ENCODE measurements at places on chromosomes 3 and 15.

GRCh38 chr3:161310649-161311423 is 60.5 kb downstream of the SPTSSB start:
- no peak for DNase-seq

DNA sequence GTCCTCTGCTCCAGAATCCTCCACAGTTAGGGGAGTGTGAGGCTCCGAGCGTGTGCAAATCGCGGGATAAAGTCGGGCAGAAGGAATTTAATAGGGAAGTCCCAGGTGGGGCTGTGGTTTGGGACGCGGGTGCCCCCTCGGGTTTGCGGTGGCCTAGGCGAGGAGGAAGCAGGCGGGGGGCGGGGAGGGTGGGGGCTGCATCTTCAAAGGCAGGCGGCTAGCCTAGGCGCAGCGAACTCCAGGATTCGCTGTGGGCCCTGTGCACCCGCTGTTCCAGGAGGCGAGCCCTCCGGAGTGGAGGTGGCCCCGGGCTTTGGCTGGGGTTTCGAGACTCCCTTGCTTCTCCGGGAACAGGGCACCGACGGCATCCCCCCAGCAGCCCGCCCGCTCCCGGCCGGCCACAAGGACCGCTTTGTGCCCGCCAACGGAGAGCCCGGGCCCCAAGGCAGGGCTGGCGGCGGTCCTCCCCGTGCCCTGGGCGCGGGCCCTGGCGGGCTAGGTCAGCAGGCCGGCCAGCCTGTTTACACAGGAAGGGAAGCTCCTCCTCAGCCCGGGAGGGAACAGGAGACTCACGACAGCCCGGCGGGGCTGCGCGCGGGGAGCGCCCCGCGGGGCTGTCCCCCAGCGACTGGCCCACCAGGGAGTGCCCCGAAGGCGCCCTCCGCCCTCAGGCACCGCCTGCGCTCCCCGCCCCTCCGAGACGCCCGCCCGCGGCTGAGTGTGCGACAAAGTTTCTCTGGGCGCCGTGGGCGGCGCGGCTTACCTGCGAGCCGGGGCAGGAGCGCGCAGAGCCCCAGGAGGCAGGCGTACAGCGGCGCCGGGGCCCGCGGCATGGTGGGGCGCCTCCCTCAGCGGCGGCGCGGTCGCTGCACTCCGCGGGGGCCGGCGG is 753 bp downstream of the ITGB5 start:
- DNase-seq, result no peak

DNA sequence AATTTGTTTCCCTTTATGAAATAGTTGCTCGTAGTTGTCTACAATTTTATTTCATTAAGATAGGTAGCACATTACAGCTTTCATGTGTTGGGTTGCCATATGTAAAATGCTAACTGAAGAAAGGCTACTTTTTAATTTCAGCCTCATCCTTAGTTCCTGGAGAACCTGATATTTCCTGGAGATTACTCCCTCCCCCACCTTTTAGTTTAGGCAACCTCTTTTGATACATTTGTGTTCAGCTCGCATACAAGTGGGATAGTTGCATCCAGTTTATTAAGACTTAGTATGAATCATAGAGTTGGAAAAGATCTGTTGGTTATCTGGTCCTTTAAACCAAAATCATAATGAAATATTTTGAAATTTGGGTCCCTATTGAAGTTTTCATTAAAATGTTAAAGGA is 6.0 kb downstream of the SETD5 start:
- DNase-seq, result no peak

DNA sequence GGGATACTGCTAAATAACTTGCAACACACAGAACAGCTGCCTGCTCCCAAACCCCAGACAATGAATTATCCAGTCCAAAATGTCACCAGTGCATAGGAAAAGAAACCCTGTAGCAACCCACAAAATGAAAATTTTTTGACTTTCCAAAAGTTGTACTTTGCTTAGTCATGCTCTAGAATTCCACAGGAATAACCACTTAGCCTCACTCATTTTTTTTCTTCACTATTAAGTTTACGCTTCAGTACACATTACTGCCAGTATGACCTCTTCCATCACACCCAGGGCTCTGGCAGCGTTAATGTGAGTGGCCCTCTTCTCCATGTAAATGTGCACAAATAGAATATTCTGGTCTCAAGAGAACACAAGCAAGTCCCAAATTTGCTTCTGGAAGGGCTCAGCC is 259.8 kb downstream of the MAGI1 start:
- peak; percentile 1 for DNase-seq

GRCh38 chr15:42010434-42010833 is 10.4 kb downstream of the PLA2G4E start:
- no peak for DNase-seq

DNA sequence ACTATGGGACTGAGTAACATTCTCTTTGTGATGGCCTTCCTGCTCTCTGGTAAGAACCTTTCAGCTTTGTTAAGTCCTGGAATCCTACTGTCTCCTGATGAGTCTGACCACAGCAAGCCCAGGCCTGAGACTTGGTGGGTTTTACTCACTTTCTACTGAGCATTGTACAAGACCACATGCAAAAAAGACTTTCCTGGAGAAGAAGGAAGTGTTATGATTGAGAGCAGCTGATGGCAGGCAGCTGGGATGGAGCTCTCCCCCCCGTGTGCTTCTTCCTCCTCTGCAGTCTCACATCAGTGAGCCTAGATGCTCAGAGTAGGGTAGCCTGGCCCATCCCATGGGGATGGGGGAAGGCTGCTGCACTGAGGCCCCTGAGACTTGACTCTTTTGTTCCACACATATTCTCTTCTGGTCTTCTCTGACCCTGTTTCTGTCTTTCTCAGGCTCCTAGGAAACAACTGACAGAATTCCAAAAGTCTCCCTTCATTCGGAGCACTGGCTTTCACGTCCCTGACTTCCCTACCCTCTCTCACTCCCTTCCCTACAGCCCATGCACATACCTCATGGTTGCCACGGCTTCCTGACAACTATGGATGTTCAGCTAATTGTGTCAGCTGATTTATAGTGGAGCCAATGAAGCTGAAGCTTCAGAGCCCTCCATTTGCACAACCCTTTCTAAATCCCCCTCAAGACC is 36.6 kb downstream of the CD86 start:
- DNase-seq, result no peak

DNA sequence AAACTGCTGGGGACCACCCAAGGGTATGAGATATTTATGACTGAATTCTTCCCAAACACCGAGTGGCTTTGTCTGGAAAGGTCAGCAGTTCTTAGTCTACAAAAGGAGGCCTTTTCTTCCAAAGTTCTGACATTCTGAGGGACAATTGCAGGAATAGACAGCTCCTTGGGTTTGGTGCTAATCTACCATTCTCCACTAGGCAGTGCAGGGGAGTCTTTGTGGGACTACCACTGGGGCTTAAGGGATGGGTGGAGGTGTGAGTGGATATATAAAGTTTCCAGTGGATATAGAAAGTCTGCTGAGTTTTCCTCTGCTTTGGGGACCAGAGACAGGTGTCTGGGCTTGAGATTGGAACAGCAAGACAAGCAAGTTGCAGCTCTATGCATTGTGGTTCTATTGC is 62.7 kb downstream of the EXOG start:
- no peak for DNase-seq

GRCh38 chr3:42273361-42273760 is 7.4 kb upstream of the CCK start:
- no peak for DNase-seq

- no peak for DNase-seq
These were observed 27.5 kb downstream of the CCDC12 start for GRCh38 chr3:46948830-46949671.

GRCh38 chr15:52710708-52711389 is 31.7 kb upstream of the ATOSA start:
- no peak for DNase-seq

- no peak for DNase-seq
These were observed 27.9 kb downstream of the ALDH1L1 start for GRCh38 chr3:126152458-126152857.

DNA sequence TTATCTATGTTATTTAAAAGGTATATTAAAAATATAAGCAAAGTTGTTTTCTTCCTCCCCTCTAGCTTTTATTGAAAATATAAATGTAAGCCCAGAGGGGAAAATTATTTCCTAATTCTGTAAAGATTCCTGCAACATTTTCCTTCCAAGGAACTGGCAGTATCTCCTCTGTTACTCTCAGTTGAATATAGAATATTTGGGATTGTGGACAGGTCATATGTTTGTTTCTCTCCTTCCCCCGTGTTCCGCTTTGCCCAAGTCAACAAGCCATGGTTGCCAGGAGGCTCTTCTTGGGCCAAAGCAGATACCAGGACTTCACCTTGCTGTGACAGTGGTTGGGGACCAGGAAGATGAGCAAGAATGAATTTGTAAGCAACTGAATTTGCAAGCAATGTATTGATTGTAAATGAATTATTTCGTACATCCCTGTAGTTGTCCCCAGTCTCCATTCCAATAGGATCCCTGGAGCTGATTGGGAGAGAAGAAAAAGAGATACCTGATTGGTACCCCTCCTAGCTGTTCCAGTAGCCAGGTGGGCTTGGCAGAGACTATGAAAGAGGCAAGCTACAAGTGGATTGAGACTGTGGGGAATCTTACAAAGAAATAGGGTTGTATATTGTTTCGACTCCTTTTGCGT is 130.8 kb downstream of the FNDC3B start:
- no peak for DNase-seq

DNA sequence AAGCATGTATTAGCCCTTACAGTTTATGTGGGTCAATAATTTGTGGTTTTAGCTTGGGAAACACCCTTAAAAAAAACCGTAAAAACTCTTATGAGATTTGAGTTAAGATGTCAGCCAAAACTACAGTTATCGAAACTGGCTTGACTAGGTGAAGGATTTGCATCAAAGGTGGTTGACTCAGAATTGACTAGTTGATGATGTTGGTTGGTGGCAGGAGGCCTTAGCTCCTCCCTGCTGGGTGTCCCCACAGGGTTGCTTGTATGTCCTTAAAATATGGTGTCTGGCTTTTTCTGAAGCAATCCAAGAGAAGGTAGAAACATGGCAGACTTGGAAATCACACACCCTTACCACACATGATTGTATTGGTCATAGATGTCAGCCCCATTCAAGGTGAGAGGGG is 305.1 kb downstream of the ROBO2 start:
- DNase-seq, result no peak

DNA sequence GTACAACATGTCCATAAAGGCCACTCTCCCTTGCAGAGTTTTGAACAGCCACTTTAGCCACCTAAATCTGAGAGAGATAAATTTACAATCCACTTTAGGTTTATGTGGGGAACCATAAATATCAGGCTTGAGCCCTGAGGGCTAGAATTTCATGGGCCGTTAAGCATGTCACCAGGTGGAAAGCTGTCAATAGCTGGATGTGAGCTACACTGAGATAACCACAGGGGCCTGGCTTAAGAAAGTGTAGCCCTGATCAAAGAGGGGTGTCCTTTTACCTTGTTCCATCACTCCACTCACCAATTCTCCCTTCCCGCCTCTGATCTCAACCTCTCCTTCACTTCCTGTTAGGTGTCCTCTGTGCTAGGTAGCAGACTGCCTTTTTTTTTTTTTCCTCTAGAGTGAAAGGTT is 172.8 kb upstream of the ICE2 start:
- DNase-seq, result peak; percentile 34

DNA sequence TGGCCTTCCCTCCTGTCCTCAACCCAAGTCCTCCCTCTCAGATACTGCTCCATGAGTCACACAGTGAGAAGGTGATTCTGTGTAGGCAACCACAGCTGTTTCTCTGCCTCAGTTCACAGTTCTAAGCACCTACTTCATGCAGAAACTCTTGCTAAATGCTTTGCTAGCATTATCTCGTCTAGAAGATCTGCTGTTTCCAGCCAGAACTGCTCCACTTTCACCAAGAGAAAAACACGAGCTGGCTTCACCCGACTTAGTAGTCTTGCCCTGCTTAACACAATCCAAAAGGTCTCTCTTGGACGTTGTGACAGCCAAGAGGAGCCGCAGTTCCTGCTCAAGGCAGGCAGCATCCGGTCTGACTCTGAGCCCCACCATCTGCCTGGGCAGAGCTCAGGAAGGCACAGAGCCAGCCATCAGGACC is 272.1 kb downstream of the UACA start:
- no peak for DNase-seq

GRCh38 chr3:29279806-29280205 is 1.1 kb upstream of the RBMS3 start:
- DNase-seq, result no peak

- DNase-seq, result no peak
These were observed 24.5 kb downstream of the MAP2K1 start for GRCh38 chr15:66411190-66411589.

DNA sequence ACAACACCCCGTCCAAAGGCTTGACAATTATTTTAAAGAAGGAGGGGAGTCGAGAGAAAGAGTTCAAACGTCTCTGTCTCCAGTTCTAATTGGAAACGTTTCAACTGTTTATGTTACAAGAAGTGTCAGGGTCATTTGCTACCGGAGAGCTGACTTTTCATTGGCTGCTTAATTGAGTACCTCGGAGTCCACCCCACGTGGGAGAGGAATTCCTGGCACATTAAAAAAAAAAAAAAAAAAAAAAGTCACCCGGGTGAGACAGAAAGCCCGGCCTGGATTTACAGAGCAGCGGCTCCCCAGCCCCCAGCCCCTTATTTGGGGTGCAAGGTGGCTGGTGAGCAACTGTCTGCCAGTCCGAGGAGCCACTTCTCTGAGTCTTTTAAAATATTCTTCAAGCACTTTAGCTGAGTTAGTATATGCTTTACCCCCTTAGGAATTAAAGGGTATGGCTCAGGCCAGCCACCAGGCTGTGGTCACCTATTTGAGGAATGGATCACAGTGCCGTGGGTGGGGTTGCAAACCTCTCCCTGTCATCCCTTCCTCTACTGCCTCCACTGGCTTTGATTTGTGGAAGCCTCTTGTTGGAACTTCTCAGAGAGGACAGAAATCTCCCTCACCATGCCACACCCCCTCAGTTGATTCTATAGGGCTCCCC is 3.9 kb upstream of the TLE3 start:
- peak; percentile 61 for DNase-seq

- DNase-seq, result no peak
These were observed 64.9 kb downstream of the GHSR start for GRCh38 chr3:172383306-172383796.

- no peak for DNase-seq
These were observed 166.7 kb downstream of the STT3B start for GRCh38 chr3:31699309-31699953.

GRCh38 chr3:4061783-4062360 is 241.3 kb upstream of the SETMAR start:
- no peak for DNase-seq

DNA sequence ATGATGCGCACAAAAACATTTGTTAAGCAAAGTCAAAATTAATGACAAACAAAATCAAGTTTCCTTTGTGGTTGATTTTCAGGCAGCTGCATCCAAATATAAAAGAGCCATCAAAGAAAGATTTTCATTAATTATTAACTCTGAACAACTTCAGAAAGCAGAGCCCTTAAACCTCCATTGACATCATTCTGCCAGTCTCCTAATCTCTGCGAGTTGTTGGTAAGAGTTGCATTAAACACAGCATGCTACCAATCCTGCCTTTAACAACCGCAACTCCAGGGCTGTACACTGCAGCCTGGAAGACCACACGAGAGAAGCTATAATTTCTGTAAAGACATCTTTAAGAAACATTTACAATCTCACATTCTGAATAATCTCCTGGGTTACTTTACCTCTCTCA is 204.6 kb downstream of the NR2F2 start:
- peak; percentile 57 for DNase-seq

GRCh38 chr15:66843581-66843980 is 141.5 kb downstream of the SMAD6 start:
- DNase-seq, result no peak

GRCh38 chr3:80688814-80689213 is 921.0 kb upstream of the ROBO1 start:
- no peak for DNase-seq

- DNase-seq, result no peak
These were observed 64.4 kb downstream of the PHC3 start for GRCh38 chr3:170117134-170117533.

All from NCI-H526 treated with DMSO at 0.1 percent for 48 hours (cell line).